ENCODE measurements at places on chromosomes 5 and 9.
A peak's percentile ranks its signal among the peaks of the same experiment; 100 is the strongest.

GRCh38 chr5:68258531-68258930 lies 43.0 kb downstream of the PIK3R1 start:
- no peak for DNase-seq

DNA sequence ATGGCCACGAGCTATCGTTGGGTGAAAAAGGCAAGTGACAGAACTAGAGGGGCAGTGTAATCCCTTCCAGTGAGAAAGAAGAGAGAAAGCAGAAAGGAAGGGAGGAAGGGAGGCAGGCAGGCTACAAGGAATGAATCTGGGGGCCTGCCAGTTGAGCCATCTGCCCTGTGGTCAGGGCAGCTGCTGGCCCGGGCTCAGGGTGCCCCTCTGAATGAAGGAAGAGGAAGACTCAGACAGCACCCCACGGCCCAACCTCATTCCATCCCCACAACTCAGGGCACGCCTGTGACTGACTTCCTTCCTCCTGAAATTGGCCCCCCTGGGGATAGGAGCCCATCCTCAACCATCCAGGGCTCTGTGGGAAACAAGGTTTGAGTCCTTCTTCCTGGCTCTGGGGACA lies 20.3 kb upstream of the FLT4 start:
- DNase-seq, result no peak

DNA sequence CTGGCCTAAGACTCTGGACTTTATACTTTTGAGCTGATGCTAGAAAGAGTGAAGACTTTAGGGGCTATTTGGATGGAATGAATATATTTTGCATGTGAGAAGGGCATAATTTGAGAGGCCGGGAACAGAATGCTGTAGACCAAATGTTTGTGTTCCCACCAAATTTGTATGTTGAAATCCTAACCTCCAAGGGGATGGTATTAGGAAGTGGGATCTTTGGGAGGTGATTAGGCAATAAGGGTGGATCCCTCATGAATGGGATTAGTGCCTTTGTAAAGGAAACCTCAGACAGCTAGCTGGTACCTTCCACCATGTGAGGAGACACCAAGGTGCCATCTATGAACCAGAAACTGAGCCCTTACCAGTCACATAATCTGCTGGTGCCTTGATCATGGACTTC lies 165.1 kb upstream of the S1PR3 start:
- DNase-seq, result no peak

GRCh38 chr9:92655896-92656536 lies 13.9 kb downstream of the IPPK start:
- no peak for DNase-seq

DNA sequence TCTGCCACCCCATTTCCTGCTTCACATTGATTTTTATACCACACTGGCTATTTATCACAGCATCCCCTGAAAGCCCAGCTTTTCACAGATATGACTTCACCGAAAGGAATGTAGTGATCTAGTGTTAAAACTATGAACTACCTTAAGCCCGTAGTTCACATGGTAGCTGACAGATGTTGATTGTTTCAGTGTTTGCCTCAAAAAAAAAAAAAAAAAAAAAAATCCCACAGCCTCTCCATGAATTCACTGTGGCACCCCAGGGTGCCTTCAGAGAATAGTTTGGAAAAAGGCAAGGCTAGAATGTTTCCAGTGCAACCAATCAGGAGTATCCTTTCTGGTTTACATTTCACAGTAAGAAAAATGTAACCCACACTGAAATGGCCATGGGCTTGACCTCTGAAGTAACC lies 37.1 kb downstream of the GLIS3 start:
- DNase-seq, result peak; percentile 70

- DNase-seq, result no peak
Observed at GRCh38 chr5:74371621-74372020, 268.9 kb downstream of the ENC1 start.

DNA sequence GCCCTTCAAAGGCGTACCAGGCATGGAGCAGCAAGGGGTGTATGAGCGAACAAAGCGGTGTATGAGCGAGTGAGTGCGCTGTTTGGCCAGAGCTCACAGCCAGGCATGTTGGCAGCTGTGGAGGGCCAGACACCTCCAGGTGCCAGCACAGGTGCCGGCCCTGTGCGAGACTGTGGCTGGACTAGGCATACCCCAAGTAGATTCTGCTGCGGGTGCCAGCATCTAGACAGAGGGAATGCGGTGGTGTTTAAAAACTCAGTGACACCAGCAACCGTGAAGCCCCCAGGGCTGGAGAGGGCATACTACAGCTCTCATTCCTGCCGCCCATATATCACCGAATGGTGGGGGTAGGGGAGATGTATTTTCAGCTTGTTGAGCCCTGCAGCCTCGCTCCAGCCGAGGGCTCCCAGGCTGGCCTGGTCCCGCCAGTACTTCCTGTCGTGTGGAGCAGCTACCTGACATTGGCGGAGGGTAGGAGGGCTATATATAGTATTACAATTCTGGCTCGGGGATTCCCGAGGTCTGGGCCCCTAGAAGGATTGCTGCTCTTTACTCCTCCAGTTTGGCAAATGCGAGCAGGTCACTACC lies 1829.6 kb upstream of the NUDT12 start:
- DNase-seq, result peak; percentile 23

DNA sequence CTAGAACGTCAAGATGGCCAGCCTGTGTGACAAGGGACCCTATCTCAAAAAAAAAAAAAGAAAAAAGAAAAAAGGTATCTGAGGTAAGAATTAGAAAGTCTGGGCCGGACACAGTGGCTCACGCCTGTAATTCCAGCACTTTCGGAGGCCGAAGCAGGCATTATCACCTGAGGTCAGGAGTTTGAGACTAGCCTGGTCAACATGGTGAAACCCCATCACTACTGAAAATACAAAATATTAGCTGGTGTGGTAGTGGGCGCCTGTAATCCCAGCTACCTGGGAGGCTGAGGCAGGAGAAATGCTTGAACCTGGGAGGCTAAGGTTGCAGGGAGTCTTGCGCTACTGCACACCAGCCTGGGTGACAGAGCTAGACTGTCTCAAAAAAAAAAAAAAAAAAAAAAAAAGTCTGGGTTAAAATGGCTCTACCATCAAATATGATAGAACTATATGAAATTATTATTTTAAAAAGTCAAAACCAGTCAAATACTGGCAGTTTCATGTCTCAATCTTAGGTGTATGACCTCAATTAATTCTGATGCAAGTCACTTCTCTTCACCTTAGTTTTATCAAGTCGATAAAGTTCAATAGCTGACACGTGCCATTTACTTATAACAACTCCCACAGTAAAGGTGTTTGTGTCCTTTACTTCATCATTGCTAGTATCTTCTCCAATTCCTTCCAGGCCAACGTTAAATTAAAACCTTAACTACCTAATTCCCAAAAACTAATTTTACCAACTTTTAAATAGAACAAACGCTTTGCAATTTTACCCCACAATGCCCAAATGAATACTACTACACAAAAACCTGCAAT lies 1.1 kb downstream of the RPS23 start:
- no peak for DNase-seq

DNA sequence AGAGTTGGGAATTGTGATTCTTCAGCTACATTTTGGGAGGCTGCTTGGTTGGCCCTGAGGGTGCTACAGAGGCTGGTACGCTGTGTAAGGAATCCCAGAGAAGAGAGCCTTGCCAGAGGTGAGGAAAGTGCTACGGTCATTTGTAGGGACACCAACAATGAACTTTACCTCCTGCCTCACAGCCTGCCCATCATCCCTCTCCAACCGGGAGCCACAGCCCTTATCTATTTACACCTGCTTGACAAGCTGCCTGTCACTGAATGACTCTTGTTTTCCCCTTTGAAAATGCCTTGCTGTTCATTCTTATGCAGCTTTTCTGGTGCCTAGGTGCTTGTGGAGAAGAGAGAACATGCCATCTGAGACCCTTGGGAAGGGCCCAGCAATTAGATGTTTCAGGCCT lies 110.8 kb downstream of the PCSK1 start:
- DNase-seq, result no peak

- DNase-seq, result no peak
Observed at GRCh38 chr5:19411936-19412335, 576.1 kb downstream of the CDH18 start.

DNA sequence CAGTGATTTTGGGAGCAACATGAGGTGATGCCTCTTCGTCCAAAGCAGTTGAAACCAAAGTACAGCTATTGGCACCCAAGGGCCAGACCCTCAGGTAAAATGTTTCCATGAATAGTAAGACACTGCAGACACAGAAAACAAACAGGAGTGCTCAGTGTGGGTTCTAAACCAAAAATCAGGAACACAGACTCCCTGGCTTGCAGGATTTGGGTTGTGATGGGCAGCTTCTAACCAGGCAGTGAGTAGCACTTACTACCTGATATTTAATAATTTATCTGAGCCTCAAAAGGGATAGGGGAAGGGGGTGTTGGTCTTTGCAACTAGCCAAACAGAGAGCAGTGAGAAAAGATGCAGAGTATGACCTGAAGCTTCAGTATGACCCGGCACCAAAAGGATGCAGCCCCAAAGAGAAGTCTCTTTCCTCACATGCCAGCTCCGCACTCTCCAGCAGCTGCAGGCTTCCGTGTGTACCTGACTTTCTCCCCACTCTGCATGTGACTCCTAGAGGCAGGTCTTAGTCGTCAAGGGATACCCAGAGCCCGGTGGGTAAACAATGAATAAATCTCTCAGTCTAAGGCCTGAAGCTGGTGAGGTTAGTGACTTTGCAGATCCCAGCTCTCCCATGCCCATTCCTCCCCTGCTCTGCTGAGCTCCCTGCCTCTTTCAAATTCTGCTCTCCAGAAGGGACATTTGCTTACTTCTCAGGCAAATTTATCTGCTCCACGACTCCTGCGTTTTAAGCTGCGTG lies 105.4 kb upstream of the SPOCK1 start:
- no peak for DNase-seq

DNA sequence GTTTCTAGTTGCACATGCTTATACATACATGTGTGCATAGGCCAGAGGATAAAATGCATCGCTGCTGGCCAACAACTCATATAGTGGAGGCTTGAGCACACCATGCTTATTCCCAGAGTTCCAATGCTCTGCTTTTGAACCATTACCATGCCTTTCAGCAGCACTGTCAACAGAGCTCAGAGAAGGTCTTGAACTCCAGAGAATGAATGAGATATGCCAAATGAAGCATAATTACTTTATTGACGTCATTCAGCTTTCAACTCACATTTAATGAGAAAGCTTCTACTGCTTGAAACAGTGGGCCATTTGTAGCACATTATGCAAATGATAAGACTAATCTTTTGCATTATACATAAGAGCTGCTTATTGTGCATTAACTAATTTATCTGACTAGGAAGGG lies 765.3 kb upstream of the GRAMD2B start:
- no peak for DNase-seq

- DNase-seq, result no peak
Observed at GRCh38 chr9:89256642-89257041, 54.4 kb upstream of the CKS2 start.

GRCh38 chr5:75366787-75367186 lies 29.8 kb downstream of the HMGCR start:
- DNase-seq, result no peak

DNA sequence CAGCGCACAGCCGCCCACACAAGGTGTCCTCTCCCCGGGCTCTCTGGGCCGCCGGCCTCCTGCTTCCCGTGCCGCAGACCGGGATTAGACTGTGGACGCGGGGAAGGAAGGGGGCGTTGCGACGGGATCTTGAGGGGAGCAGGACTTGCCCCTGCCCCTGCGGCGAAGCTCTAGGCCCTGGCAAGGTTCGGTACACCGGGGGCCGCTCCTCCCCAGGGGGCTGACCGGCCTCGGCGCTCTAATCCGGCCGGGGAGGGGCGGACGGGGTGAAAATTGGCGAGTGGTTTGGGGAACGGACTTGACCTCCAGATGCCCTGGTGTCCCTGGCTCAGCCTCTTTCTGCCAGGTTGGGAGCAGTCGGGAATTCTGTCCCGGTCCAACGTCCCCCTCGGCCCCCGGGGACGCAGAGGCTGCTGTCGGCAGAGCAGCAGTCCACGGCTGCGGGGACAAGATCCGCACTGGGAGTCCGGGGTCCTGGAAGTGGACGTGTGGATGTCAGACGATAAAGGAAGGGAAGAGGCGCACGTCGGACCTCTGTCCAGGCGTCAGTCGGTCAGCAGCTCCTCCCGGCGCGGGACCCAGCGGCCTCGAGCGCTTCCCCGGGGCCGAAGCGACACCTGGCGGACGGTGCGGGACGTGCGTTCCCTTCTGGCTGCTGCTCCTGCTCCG lies 1.9 kb upstream of the CNTFR start:
- DNase-seq, result peak; percentile 93

- DNase-seq, result no peak
Observed at GRCh38 chr9:133897675-133898074, 94.4 kb downstream of the VAV2 start.

GRCh38 chr5:111748304-111748763 lies 8.7 kb downstream of the NREP start:
- peak; percentile 71 for DNase-seq

GRCh38 chr5:177336112-177336511 lies 15.4 kb downstream of the LMAN2 start:
- peak; percentile 25 for DNase-seq

DNA sequence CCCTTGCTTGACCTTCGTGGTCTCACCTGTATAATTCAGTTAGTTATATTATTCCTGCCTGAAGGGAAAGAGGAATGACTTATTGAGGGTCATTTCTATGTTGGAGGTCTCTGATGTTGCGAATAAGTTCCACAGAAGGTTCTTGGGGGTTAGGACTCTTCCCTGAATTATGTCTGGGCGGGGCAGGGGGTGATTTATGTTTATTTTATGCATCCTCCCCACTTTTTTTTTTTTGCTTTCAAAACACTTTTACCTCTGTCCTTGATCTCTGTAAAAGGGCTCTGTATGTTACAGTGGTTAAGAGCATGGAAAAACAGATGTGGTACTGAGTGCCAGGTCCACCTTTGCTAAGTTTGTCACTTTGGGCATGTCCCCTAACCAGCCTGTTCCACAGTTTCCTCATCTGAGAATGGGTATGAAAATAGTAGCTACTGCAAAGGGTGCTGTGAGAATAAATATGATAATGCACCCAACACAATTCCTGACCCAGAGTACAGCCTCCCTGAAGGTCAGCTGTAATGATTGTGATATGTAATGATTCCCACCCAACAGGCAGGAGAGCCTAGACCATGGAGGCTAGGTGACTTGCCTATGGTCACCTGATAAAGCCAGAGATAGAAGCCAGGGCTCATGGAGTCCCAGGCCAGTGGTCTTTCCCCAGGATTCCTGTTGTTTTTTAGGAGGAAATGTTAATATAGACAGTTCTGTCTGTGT lies 54.8 kb downstream of the SLC22A5 start:
- DNase-seq, result no peak

DNA sequence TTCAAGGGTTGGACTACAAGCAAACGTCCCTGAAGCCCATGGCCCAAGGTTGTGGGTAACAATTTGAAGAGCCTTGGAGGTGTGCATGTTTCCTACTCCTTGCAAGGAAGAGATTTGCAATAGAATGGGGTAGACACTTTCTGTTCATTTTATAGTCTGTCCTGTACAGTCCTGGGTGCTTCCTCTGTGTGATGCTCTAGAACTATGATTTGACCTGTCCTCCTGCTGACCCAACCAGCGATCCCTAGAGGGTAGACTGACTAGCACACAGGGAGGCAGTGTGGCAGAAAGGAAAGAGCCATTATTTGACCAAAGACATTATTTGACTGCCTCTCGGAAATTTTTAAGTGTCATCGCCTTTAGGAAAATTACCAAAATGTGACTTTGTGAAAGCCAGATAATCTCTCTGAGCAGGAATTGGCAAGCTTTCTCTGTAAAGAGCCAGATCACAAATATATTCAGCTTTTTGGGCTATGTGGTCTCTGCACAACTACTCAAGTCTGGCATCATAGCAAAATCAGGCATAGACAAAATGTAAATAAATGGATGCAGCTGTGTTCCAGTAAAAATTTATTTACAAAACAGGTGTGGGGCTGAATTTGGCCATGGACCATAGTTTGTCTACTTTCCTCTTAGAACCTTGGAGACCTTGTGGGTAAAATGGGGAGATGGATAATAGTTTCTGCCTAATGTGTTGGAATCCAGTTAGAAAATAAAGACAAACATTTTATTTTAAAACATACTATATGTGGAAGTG lies 106.8 kb downstream of the DMRT2 start:
- no peak for DNase-seq

Data from urothelium cell line (cell line).